ENCODE measurements at places on chromosomes 12 and 14.

GRCh38 chr12:15146585-15146984 lies 74.6 kb downstream of the RERG start:
- no peak for DNase-seq

DNA sequence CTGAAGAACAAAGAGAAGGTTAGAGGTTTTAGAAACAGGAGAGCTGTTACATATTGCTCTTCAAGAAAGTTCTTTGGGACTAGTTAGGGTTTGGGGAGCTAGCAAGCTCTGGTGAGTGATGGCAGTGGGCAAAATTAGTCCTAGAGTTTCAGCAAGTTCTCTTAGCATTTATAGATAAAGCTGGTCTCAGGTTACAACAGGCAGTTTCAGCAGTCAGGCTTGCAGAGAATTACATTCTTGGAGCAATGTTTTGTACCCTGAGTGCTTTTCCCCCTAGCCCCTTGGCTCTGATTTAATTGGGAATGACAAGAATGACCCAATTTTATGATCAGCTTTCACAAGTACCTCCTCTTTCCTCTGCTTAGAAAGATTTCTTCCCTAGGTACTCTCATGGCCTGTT lies 21.4 kb upstream of the EID3 start:
- DNase-seq, result no peak

DNA sequence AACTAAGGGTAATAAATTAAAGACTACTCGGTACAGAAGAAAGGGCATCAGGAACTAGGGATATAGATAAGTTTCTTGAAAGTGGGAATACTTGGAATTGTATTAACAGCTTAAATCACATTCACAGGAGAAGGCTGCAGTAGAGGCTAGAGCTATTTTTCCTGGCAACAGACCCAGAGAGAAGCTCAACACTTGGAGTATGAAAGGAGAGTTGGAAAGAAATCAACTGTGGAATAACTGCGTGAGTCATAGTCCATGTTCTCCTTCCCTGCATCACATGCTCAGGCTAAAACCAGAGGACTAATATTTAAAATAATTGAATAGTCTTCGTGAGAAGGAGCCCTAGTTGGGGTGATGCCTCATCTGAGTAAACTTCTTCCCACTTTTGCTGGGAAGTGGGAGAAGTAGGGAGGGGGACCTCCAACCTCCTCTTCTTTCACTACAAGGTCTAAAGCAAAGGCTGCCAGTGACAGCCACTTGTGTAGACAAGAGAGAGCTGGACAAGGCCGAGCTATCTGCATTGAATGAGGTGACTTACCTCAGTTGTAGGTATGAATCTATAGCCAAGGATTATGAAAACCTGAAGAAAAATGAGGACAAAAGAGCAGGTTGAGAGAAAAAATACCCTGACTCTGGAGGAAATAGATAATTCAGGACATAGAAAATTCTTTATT lies 32.7 kb downstream of the DYRK2 start:
- no peak for DNase-seq

DNA sequence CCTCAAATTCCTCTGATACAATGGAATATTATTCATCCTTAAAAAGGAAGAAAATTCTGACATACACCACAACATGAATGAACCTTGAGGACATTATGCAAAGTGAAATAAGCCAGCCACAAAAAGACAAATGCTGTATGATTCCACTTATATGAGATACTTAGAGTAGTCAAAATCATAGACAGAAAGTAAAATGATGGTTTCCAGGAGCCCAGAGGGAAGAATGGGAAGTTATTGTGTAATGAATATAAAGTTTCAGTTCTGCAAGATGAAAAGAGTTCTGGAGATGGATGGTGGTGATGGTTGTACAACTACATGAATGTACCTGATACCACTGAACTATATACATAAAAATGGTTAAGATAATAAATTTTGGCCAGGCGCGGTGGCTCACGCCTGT lies 18.3 kb downstream of the VWF start:
- no peak for DNase-seq

DNA sequence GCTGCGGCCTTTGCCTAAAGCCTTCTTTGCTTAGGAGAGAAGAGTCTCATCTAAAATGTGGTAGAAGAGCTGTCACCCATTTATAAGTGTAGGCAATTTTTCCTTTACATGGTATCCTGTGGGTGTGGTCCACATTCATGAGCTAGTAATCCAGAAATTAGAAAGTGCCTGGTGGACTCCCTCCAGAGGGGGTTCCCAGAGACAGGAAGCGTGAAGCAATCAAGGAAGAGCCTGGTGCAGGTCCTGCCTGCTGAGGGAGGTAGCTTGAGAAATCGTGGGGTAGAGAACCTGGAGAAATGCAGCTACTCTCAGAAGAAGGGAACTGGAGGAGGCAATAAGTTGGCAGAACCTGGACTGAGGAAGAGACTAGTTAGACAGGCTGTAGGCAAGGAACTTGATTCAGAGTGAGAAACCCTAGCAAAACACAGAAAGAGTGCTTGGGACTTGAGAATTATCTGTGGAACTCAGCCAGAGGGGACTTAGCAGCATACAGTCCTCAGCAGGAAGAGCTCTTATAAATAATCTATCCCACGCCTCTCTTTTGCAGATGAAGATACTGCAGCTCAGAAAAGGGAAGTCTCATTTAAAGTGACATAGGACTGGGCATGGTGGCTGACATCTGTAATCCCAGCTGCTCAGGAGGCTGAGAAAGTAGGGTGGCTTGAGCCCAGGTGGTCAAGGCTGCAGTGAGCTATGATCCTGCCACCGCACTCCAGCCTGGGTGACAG lies 182.4 kb upstream of the CCND2 start:
- no peak for DNase-seq

DNA sequence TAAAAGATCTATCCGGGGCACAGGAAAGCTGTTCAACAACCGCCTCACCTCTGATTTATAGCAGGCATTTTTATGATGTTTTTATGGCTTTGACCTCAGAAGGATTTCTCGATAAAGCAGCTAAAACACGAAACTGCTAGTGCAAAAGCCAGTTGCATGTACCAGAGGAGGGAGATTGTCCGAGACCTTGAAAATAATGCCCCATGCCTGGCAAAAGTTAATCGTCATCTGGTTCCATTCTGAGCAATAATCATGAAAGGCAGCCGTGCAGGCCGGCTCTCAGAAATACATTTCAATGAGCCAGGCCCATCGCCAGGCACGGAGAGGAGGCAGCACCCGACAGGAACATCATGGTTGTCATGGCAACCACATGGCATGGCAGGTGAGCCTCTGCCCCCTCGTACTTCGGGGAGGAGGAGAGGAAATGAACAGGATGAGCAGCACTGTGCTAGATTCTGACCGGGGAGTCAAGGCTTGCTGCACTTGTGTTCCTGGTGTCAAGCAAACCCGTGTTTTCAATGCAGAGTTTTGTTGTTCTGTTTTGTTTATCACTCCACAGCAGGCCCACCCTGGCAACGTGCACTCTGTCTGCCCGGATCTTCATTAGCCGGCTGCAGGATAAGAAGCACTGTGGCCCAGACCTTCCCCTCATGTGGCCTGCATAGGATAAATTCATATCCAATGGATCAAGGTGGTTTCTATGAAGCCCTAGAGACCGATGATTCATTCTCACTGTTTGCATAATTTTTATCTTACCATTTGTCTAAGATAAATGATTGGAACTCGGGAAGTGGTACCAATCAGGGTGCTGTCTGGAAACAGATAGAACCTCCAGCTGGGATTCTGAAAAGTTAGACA lies 160.2 kb downstream of the RIMBP2 start:
- DNase-seq, result no peak

- DNase-seq, result no peak
Measured at GRCh38 chr12:69330475-69331473, 17.4 kb upstream of the LYZ start.

- no peak for DNase-seq
Measured at GRCh38 chr12:107522692-107523477, 162.7 kb upstream of the PWP1 start.

Measured in cerebellar nuclear complex (tissue), 1 donor.